ENCODE measurements at places on chromosomes 2 and 18. TPM values are rescaled to one million over a fixed set of nuclear protein-coding genes. Genes with fewer than 3 reads are reported as not detected.

- DNase-seq = no peak
Measured at GRCh38 chr2:20953146-20953824, 90.6 kb downstream of the APOB start.

- DNase-seq = no peak
Measured at GRCh38 chr2:205451901-205452512, 230.3 kb upstream of the NRP2 start.

DNA sequence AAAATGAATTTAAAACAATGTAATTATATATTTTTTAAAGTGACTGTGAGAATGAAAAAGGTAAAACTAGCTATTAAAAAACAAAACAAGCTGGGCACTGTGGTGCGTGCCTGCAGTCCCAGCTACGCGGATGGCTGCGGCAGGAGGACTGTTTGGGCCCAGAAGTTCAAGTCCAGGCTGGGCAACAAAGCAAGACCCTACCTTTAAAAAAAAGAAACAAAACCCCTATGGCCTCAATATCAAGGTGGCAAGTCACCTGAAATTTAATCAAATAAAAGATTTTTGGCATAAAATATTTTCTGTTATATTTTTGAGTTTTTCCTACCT is 46.9 kb upstream of the STRN start:
- no peak for DNase-seq

- DNase-seq = no peak
Measured at GRCh38 chr2:188477564-188478103, 186.0 kb downstream of the GULP1 start.

NYAP2 gene
- 0.15 TPM for total RNA-seq

CABLES1 gene
- total RNA-seq = 28.7 TPM

KCTD1 gene
- total RNA-seq = 41.6 TPM

KANSL3 gene
- 64.1 TPM for total RNA-seq

CCDC148 gene
- total RNA-seq = 1.4 TPM

LTBP1 gene
- total RNA-seq = 18.7 TPM
